NCI-H526 (cell line): ENCODE measurements at places on chromosomes 4 and X.

DNA sequence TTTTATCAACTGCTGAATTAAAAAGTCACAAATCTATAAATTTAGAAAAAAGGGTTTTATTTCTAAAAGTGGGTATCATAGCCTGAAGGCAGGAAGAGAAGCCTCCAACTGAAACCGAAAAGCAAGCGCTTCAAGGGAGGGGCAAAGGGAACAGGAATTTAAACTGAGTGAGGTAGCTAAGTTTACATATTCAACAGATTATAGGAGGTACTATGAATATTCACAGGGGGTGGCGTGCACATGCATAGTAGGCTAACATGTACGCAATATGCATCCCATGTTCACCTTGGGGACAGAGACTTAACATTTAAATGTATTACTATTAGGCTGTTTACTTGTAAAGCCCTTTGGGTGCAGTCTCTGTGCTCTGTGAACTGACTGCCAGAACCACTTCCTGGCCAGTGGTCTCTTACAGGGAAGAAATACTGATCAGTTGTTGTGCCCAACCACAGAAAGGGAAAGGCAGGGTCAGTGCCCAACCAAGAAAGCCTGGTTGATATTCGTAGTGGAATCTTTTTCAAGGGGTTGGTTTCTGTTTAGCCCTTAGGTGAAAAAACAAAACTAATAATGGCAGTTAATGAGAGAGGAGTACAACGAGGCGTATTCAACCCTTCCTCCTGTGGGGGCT lies 168.7 kb upstream of the GALNTL6 start:
- no peak for DNase-seq

DNA sequence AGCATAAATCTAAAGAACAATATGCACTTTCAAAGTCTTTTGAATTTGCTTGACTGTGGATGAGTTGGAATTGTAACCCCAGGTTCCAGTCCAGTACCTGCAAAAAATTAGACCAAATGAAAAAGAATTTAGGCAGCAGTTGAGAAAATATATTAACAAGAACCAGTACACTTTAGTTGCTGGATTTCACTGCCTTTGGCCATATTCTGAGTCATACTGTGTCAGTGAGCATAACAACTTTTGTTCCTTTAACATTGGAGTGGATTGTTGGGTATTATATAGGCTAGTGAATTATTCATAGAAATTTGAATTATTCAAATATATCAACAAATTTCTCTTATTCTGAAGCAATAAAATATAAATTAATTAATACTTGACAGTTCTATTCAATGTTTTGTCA lies 101.5 kb upstream of the SMAD1 start:
- DNase-seq, result no peak

DNA sequence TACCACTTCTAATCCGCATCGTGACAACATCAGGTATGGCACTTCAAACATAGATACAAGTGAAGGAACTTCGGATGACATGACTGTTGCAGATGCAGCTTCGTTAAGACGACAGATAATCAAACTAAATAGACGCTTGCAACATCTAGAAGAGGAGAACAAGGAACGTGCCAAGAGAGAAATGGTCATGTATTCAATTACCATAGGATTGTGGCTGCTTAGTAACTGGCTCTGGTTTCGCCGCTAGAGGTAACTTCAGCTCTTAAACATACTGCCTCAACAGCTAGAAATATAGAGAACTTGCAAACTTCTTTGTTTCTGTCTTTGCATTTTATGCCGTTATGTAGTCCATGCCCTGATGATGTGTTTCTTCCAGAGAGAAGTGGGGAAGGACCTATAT lies 530.8 kb upstream of the DIPK2B start:
- DNase-seq, result no peak

DNA sequence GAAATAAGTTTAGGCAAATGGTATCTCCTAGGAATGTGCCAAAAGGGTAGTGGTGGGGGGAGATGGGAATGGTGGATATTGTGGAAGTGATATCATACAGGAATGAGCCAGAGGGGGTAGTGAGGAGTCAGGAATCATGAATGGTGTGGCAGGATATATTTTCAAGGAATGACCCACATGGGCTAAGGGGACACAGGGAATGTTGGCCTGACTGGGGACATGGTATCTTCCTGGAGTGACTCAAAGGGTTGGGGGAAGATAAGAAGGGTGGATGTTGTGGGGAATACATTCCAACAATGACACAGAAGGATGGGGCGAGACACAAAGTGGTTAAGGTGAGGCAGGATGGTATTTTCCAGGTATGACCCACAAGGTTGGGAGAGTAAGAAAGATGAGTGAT lies 60.6 kb downstream of the MAOA start:
- DNase-seq, result no peak

DNA sequence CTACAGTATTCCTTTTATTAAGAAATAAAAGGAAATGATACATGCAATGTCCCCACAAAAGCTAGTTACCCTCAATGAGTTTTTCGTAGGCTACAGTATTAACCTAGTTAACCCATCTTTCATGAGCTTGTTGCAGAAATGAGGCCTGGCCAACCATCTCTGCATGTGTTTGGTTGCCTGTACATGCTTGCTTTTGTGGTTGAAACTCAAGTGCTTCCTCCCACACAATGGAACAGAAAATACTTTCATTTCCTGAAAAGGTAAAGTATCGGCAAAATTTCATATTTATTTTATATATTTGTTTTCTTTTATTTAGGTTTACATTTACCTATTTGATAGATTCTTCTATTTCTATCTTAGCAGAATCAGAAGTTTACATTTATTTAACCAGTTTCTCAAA lies 214.6 kb upstream of the FAM241A start:
- DNase-seq, result no peak

GRCh38 chrX:13078739-13079444 lies 34.5 kb upstream of the FAM9C start:
- DNase-seq, result peak; percentile 20

- no peak for DNase-seq
These were observed 455.7 kb upstream of the FAT1 start for GRCh38 chr4:187179086-187180058.

DNA sequence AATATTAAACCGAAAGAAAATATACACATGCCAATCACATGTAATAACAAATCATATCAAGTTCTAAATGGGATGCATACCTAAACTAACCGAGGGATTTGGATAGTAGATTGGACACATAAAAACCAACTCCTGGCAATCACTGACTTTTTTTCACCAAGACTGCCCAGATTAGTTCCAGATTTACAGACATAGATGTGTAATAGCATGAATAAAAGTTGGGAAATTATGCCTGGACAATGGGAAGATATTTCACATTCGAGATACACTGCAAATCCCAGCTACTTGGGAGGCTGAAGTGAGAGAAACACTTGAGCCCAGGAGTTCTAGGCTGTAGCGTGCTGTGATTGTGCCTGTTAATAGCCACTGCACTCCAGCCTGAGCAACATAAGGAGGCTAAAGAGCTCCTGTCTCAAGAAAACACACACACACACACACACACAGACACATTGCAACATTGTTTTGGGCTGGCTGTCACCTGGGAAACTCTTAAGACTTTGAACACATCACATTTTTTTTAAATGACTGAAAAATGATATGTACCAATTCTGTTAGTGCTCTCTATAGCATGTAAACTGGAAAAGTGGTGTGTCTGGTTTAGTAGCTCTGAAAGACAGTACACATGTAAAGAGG lies 5.7 kb downstream of the RAB40A start:
- DNase-seq, result no peak

- no peak for DNase-seq
These were observed 69.8 kb upstream of the SMARCA5 start for GRCh38 chr4:143443728-143444127.

DNA sequence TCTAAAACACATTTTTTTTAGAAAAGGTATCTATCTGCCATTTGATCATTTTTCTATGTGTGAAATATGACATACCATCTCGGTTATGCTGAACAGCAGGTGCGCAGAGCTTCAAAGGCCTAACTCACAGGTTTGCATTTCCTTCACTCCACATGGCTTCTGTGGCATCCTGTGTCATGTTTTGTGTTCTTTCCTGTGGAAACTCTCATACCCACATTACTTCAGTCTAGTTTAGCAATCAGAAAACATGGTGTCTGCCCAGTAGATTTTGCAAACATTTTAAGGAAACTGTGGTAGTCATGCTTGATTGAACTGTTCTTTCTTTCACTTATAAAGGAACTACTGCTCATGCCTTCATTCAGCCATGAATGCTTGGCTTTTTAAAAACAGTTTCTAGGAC lies 11.3 kb upstream of the ARAP2 start:
- peak; percentile 3 for DNase-seq

- DNase-seq, result no peak
These were observed 134.7 kb downstream of the F11 start for GRCh38 chr4:186400676-186401075.

DNA sequence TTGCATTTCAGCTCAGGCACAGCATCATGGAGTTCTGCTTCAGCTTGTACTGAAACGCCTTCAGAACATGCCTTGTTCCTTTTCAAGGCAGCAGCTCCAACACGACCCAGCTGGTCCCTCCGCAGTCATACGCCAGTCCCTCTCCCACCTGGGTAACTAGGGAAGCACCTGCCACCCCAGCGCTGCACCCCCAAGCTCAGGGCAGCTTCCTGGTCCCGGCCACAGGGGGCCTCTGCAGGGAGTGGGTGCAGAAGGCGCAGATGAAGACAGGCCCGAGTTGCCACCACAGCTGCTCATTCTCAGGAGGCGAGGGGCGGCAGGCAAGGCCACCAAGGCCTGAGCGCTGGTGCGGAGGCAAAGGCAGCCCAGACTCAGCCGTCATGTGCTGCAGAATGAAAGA lies 21.8 kb downstream of the WDR1 start:
- DNase-seq, result no peak

DNA sequence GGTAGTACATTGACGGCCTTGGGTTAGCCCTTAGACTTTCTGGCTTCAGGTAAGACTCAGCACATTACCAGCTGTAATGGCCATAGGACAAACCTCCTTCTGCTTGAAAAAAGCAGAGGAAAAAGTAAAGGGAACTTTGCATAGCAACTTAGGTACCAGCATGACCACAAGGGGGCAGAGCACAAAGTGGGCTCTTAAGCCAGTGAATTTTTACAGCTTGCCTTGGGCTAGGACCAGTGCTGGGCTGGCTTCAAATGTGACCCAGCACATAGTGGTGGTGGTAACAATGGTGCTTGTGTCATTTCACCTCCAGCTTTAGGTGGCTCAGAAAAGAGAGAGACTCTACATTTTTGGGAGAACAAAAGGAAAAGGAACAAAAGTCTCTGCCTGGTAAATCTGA lies 66.1 kb downstream of the KLHL4 start:
- peak; percentile 10 for DNase-seq

- no peak for DNase-seq
These were observed 314.7 kb upstream of the ATOH1 start for GRCh38 chr4:93513851-93514250.

DNA sequence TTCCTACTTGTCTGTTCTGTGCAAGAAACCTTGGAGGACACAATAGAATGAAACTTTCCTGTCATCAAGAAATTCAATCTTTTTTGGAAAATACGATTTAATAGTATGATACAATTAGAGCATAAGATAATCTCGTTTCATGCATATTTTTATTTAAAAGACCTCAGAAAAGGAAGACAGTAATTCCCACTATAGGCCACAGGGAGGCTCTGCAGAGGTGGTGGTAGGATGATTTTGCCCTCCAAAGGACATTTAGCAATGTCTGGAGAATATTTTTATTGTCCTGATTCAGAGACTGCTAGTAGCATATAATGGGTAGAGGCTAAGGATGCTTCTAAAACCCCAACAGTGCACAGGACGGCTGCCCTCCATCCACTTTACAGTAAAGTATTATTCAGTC lies 68.7 kb downstream of the PAK3 start:
- DNase-seq, result no peak

DNA sequence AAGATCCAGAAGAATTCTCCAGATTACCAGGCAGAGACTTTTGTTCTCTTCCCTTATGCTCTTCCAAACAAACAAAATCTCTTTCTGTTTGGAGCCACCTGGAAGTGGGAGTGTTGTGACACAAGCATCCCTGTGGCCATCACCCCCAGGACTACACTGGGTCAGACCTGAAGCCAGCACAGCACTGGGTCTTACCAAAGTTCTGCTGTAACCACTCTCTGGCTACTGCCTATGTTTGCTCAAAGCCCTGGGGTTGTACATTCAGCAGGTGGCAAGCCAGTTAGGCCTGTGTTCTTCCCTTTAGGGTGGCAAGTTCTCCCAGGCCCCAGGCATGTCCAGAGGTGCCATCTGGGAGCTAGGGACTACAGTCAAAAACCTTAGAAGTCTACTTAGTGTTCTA lies 43.7 kb upstream of the MAOA start:
- DNase-seq, result no peak

DNA sequence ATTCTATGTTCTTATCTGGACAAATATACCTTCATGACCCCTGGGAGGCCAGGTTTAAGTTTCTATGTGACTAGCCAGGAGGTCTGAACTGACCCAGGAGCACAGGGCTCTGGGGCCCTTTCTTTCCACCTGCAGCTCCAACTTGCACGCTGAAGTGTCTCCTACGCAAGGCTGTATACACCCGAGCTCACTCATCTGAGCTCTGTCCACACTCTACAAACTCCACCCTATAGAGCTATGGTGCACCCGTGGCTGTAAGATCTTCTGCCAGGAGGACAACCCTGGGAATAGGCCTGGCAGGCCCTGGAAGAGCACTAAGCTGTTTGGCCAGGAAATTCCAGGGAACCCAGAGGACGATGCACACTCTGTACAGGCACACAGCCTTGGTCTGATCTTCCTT lies 60.6 kb upstream of the ATOH1 start:
- no peak for DNase-seq

GRCh38 chrX:14963447-14964236 lies 90.4 kb downstream of the MOSPD2 start:
- DNase-seq, result no peak

GRCh38 chr4:141090473-141090872 lies 42.8 kb downstream of the RNF150 start:
- no peak for DNase-seq

DNA sequence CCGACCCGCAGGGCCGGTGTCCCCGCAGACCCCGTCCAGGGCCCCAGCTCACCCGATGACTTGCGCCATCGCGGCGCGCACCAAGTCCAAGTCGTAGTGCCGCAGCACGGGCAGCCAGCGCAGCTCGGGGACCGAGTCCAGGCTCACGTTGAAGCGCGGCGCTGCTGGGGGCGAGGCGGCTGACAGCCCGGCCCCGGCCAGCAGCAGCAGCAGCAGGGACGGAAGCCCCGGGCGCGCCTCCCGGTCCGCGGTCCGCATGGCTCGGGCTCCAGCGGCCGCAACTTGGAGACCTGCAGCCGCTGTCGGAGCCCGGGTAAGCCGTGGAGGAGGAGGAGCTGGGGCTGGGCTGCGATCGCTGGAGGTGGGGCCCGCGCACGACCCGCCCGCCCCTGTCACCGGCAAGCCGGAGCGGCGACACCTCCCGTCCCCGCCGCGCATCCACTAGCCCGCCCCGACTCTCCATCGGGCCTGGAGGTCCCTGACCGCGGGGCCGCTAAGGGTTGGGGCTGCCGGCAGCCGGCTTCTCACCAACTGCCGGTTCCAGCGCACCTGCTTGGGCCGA lies at the start of gene NAAA:
TSS of gene NAAA (minus strand) at position 322 of the 562 bp plus-strand sequence. CDS start at position 258, 64 bp downstream.
- peak; percentile 85 for DNase-seq
